ENCODE measurements at places on chromosomes 2 and 18. TPM values are rescaled to one million over a fixed set of nuclear protein-coding genes. Genes with fewer than 3 reads are reported as not detected.

DNA sequence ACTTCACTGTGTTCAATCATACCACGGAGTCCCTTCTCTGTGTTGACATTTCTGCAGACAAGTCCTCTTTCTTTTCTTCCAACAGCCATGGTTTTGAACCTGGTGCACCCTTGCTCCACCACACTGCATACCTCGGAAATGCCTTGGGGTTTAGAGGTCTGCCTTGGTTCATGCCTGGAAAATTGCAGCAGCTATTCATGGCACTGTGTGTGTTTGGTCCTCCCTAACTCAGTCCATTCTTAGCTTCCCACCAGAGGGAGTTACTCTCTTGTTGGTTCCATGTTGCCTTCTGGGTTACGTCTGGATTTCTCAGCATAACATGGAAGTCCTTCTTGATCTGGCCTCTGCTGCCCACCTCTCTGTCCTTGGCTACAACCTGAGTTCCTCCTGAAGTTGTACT lies 206.0 kb downstream of the FHOD3 start:
- DNase-seq: no peak

DNA sequence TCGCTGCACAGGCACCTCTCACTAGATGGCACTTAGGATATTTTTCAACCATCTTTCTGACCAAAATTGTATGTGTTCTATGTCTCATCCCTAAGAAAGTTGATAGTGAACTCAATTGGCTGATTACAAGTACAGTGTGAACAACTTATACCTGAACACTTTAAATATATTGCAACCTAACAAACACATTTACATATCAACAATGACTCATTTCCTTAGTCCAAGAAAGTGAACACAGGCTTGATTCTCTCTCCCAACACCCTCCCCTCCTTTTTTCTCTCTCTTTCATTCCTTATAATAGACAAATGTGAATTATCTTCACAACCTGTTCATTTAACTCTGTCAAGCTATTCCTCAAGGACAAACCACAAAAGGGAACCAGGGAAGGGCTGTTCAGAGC lies 192.0 kb downstream of the SLC8A1 start:
- DNase-seq: no peak

GRCh38 chr2:113724010-113724409 lies 32.4 kb downstream of the SLC35F5 start:
- DNase-seq: no peak

DNA sequence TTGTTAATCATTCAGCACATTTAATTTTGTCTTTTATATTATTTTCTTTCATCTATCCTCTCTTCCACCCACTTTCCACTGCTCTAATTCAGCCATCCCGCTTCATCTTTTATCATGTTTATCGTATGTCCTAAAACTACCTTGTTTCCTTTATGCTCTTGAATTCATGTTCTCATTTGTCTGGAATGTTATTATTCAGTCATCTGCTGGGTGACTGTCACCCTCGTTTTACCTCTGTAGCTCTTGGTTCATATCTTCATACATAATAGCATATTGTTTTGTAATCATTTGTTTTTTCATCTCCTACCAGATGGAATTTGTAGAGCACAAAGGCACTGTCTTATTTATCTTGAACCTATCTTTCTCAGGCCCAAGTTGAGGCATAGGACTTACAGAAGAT lies 37.0 kb downstream of the SMCHD1 start:
- no peak for DNase-seq

GRCh38 chr2:219158586-219158985 lies 2.0 kb downstream of the NHEJ1 start:
- DNase-seq: no peak

The IL18RAP gene
- total RNA-seq: 2.2 TPM

The EN1 gene
- total RNA-seq: not detected
